ENCODE measurements at places on chromosomes 12 and 14.

- no peak for DNase-seq
These were observed 14.6 kb downstream of the GALNT8 start for GRCh38 chr12:4734625-4735340.

DNA sequence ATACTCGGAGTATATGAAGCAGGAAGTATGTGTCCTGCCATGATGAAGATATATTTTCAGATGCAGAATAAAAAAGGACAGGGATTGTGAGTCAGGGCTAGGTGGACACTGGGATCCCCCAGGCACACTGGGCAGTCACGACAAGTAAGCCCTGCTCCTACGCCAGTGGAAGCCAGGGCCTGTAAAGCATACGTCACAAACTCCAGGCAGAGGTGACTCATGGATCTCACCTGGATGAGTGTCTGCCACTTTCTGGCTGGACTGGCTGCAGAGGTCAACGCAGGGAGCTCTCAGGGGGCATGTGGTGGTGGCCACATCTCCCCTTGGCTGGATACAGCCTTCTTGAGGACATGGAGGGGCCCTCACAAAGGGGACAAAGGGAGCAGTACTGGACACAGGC, 262.3 kb downstream of the GLT1D1 start:
- DNase-seq = no peak

DNA sequence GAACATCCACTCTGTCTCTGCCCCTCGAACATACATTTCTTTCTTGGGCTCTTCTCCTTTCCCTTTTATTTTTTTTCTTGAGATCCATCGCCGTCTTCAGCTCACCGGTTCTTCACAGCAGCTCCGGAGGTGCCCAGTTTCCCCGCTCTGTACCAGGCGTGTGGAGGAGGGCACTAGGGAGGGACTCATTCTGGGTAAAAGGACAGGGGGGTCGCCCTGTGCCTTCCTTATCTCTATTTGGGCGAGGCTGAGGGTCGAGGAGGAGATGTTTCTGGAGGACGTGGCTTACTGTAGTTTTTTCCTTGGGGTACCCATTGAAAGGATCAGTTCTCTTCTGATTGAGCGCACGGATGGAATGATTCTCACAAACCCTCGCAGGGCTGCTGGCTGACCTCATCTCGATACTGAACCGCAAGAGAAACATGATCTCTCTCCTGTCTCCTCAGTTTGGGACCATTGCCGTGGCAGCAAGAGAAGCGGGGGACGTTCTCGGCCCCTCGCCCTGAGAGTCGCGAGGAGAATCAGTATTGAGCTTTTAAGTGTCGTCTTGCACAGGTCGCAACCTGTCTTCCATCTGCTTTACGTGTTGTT, 386 bp downstream of the LIN52 start:
- peak; percentile 22 for DNase-seq

GRCh38 chr12:24069532-24070395, 120.3 kb upstream of the SOX5 start:
- DNase-seq = no peak

GRCh38 chr12:19908830-19909229, 459.5 kb upstream of the PDE3A start:
- DNase-seq = no peak

- no peak for DNase-seq
These were observed 498 bp downstream of the RACGAP1 start for GRCh38 chr12:50024805-50025186.

DNA sequence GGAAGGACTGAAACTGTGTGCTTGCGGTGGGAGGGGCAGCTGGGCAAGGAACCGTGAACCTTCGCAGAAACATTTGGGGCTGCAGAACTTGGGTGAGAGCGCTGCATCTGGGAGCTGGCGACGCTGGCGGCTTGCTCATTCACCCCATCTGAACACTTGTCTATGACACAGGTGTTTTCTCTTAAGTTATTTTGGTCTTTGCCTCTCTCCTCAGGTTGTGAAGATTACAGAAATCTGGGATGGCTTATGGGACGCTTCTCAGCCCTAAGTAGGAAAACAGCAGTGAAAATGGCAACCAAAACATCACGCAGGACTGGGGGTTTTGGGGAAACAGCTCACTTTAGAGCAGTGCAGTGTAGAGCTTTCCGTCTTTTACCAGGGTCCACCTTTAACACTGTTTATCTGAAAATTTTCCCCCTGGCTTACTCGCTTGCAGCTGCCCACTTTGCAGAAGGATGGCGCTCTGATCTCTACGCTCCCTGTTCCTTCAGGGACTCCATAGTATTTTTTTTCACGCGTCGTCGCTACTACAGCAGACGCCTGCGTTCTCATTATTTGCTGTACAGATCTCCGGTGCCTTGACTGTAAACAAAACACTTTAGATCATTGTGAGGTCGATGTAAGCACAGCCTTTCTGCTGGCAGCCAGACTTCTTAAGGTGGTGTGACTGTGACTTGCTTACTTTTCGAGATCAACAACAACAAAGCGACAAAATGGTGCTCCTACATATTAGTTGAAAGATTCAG, 2.7 kb upstream of the CDKN1B start:
- peak; percentile 34 for DNase-seq

DNA sequence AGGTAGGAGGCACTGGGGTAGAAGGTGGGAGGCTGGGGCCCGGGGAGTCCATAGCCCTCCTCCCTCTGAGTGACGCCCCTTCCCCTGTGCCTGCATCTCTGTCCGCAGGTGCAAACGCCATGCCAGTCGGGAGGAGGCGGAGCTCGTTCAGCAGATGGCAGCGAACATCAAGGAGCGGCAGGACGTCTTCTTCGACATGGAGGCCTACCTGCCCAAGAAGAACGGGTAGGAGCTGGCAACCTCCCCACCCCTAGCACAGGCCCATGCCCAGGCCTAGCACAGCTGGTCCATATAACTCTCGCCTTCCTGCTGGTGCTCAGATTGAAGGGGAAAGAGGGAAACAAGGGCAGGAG, 35.6 kb downstream of the TMEM120B start:
- DNase-seq = no peak

DNA sequence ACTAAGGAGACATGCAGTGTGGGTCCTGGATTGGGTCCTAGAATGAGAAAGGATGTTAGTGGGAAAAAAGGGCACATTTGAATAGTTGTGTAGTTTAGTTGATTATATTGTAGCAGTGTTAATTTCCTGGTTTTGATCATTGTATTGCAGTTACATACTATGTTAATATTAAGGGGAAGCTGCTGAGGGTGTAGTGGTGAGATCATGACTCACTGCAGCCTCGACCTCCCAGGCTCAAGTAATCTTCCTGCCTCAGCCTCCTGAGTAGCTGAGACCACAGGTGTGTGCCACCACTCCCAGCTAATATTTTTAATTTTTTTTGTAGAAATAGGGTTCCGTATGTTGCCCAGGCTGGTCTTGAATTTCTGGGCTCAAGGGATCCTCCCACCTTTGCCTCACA, 21.7 kb downstream of the BORCS5 start:
- no peak for DNase-seq

DNA sequence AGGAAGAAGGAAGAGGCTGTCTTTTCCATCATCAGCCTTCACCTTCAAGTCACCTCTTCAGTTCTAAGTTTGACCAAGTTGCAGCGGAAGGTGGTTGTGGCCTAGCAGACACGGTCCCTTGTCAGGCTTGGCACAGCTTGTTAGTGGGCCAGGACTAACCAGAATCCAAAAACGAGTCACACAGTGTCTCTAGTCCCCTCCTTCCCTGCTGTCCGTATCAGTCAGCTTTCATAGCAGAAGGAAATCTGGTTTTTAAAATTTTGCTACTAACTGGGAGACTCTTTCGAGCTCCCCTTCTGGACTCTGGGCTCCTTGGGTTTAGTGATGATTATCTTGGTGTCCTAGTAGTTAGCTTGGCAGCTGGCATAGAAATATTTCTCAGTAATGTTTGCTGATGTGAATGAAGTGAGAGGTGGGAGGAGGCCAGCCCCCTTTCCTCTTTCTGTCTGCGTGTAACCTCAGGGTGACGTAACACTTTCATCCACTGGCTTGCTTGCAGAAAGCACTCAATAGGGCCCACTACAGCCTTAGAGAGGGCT, 3.8 kb downstream of the ETV6 start:
- DNase-seq = peak; percentile 32

- DNase-seq = no peak
These were observed 450.2 kb downstream of the CCER1 start for GRCh38 chr12:90504806-90505205.

- no peak for DNase-seq
These were observed 21.3 kb downstream of the MOK start for GRCh38 chr14:102283631-102284129.

DNA sequence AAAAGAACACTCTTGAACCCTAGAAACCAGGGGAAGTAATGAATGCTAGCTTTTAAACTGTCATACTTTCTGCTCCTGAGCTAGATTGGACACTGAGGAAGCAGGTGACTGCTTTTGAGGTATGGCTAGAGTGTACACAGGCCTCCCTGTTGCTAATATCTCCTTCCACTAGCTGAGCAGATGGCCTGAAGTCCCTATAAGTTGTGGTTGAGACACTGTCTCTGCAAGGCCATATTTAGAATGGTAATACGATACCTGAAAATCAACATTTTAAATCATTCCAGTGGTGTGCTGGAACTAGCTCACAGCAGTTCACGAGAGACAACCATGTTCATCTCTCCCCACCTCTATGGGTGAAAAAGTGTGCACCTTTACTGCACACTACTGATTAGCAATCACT, 46.4 kb upstream of the BMP4 start:
- no peak for DNase-seq

- no peak for DNase-seq
These were observed 156.6 kb downstream of the RPAP3 start for GRCh38 chr12:47549258-47549657.

DNA sequence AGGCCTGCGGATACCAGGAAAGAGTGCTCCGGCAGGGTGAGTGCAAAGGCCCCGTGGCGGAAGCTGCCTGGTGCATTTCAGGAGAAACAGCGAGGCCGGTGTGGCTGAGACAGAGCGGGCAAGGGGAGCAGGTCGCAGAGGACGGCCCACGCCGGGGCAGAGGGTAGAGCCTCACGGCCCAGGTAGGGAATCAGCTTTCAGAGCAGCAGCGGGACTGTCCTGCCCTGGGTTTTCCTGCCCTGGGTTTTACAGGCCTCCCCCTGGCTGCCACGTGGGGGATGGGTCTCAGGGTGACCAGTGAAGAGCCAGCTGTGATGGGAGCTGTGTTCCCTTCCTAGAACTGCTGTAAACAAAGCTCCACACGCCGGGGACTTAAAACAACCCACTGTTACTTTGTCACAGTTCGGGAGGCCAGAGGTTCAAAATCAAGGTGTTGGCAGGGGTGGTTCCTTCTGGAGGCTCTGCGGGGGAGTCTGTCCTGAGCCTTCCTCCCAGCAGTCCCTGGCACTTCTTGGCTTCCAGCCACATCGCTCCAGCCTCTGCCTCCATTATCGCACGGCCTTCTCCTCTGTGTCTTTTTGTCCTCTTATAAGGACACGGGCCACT, 10.4 kb downstream of the NCOR2 start:
- no peak for DNase-seq

DNA sequence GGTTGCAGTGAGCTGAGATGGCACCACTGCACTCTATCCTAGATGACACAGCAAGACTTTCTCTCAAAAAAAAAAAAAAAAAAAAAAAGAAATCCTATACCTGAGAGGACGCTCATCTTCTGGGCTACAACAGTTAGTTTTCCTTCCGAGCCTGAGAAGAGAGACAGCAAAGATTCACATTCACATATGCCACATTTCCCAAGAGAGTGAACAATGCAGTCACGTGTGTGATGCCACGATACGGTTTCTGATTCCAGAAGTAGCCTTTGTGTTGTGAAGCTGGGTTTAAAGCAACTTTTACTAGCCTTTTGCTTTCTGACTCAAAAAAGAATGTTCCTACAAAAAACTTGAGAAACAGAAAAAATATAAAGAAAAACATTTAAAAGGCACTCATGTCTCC, 19.5 kb downstream of the GCN1 start:
- no peak for DNase-seq

- no peak for DNase-seq
These were observed 310.5 kb downstream of the ETNK1 start for GRCh38 chr12:22935501-22935900.

DNA sequence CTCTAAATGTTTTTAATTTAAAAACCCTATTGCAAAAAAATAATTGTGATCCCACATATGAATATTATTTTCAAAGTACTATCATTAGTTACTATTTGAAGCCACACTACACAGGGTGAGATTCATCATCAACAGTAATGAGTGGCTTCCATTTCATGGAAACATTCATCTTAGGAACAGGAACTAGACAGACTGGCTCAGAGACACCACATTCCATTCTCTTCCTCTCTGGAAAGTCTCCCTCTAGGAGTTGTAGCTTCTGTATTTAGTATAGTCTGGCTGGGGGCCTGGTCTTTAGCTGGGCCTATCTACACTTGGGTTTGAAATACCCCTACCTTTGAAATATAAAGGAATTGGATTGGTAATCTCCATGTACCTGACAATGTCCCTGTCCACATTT, 6.2 kb upstream of the VDR start:
- DNase-seq = no peak

DNA sequence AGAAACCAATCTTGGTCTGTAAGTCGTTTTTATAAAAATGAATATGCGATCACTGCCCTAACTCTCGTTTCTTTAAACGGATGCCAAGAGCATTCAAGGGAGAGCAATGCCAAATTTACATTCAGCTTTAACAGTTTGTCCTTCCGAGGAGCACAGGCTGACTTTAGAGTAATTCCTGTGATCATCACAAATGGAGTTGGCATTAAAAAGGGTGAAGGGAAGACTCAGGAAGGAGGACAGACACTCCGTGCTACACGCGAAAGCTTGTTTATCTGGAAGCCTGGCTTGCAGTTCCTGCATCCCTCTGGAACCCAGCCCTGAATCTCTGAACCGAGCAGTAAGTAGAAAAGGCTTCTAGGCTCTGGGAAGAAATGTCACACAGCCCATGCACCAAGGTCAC, 78.4 kb downstream of the PAPOLA start:
- no peak for DNase-seq

GRCh38 chr14:49014476-49014875, 571.7 kb downstream of the RPS29 start:
- no peak for DNase-seq

GRCh38 chr12:128361400-128361995, 94.5 kb downstream of the TMEM132C start:
- no peak for DNase-seq

DNA sequence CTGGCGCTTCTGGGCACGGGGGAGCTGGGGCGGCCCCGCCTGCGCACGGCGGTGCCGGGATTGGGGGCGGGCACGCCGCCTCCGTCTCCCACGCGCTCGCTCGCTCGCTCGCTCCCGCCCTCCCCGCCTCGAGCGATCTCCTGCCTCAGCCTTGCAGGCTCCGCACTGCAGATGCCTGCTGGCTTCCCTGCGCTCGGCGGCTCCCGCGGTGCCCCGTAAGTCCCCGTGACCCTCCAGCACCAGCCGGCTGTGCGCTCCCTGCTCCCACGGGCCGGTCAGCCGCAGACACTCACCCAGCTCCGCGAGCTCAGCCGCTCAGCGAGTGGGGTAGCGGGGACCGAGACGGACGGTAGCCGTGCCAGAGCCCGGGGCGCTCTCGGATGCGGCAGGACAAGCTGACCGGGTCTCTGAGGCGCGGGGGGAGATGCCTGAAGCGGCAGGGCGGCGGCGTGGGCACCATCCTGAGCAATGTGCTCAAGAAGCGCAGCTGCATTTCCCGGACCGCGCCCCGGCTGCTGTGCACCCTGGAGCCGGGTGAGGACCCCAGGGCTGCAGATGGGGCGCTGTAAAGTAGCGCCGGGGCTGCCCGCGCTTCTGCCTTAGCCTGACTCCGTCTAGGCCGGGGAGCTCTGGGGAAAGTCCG, at the start of gene TBC1D30:
Gene TBC1D30 (plus strand): TSS at position 148 of the 643 bp plus-strand sequence. CDS start 233 bp downstream, at position 381.
- DNase-seq = no peak
